ENCODE measurements at places on chromosomes 7 and 10.

GRCh38 chr10:72946963-72947362 lies 7.6 kb downstream of the PLA2G12B start:
- DNase-seq = no peak

DNA sequence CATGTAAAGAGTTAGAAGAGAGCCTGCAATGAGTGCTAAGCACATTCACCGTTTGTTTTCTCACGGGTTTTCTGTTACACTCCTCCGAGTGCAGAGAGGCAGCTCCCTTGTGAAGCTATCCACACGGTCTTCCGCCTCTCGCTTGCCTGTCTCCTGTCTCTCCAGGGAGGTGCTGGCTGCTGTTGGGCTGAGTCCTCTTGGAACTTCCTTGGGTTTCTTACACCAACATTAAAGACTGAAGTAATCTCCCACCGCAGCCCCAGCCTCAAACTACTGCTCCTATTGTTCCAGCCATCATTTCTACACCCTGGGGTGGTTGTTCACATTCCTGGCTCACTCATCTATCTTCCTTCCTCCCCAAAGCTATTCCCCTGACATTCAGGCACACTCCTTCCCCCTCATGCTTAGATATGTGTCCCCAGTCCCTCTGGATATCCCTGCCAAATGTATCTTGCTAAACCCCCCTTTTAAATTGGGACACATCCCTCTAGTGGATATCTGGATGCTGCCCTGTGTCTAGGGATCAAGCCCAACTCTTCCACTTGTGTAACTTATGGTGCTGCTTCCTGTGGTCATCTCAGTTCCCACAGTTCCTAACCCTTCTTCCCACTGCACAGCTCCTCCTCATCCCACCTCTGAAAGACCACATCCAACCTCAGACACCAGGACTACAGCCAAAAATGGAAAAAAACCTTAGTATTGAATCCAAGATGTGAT lies 14.1 kb downstream of the ESYT2 start:
- DNase-seq = no peak

- DNase-seq = no peak
Observed at GRCh38 chr7:43847496-43847895, 21.8 kb downstream of the MRPS24 start.

DNA sequence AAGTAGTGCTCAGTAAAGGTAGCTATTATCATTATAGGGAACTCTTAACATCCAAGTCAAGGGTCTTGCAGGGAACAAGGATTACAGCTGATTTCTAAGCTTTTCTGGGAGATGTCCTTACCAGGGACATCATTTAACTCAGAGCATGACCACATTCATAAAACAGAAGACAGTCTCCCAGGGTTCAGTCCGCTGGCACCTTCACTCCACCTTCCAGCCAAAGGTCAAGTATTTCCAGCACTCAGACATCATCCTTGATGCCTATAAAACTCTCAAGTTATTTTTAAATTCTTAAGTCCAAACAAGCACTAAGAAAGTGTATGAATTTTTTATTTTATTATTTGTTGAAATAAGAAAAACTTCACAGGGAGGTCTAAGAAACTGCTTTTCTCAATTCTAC lies 119.7 kb upstream of the KMT2E start:
- no peak for DNase-seq

DNA sequence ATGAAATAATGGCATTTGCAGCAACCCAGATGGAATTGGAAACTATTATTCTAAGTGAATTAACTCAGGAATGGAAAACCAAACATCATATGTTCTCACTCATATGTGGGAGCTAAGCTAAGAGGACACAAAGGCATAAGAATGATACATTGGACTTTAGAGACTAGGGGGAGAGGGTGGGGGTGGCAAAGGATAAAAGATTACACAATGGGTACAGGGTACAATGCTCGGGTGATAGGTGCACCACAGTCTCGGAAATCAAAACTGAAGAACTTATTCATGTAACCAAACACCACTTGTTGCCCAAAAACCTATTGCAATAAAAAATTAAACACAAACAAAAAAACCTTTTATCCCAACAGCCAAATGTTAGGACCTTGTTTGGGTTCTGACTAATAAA lies 17.8 kb downstream of the AGMO start:
- no peak for DNase-seq

DNA sequence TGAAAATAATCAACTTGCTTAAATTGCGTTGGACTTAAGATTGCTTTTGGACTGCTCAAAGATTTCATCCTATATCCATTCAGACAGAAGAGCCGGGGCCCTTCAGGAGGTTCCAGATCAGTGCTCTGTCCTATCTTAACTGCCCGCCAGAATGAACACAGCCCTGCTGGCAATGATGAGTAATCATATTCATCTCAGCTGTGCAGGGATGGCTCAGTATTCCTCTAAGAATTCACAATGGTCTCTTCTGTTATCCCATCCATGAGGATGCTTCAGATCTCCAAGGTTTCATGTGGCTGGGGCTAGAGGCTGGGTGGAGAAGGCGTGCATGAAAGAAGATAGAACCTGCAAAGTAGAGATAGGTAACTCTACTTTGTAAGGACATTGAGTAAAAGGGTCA lies 80.0 kb upstream of the NPVF start:
- no peak for DNase-seq

DNA sequence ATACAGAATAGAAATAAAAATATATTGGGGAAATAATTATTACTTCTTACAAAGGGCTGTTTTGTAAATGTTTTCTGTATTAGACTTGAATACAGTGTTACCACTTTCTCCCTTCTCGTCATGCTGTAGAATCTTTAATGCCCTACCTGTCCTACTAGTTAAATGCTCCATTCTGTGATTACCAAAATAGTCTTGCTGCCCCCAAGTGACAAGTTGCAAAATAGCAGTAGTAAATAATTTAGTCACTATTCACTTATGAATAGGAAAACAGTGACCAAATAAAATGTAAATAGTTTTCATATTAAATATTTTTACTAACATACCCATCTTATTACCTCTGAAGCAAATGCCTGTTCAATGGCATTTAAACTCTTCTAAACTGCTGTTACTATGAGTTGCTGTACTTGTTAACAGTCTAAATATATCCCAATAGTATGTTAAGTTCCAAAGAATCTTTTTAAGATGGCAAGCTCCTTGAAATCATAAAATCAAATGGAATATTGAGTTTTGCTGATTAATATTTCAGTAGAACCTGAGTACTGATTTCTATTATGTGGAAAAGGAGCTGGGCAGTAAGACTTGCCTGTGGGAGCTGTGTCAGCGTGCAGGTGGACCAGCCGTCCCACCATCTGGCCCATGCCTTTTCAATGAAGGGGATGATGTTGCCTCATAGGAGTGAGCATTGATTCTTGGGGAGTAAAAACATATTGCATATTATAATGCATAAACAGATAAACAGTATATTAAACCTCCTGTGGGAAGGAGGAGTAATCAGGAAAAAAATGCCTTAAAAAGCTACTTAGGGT lies 18.1 kb upstream of the OIT3 start:
- DNase-seq = no peak

GRCh38 chr7:85033263-85033662 lies 153.6 kb downstream of the SEMA3D start:
- DNase-seq = no peak

DNA sequence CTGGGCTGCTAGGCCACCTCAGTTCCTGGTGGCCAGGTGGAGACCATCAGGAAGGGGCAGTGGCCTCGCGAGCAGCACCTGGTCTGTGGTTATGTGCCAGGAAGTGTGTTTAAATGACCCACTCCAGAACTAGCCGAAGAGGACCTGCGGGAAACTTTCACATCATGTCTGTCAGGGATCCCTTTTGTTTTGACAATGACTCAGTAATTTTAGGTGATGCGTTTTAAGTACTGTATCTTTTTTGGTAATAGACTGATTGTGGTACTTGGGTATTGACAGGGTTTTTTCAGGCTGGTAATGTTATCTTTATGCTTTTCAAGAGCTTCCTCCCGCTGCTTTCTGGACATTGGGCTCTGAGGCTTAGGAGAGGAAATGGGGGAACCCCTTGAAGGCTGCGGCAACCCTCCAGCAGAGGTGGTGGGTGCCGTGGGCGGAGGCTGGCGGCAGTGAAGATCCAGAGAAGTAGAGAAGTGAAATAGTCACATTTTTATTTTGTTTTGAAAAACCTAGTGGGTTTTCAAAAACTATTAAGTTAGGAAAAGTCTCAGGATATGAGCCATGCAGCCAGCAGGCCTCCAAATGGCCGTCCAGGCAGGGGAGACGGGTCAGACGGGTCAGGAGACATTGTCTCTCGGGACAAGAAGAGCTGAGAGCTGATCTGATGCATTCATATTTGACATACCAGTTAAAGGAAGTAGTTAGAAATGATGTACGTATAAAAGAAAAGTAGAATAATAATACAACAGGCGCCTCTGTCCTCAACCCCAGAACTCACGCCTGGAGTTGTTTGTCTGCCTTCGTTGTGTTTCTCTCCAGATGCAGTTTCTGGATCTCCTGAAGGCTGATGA lies 27.7 kb downstream of the PPP2R2D start:
- no peak for DNase-seq

DNA sequence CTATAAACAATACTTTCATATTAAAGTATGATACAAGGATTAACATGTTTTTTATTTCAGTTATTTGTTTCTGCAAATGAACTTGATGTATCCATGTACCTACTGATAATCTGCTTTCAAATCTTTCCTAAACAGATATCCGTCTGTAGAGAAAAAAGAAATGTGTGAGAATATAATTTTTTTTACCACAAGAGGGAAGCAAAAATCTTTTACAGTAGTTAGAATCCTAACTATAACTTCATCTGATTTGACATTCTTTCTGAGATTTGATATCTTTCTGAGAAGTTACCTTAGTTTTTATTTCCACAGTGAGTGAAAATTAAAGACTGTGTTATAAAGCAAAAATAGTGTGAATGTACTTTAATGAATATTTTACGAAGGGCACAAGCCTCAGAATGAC lies 203.9 kb upstream of the PCLO start:
- no peak for DNase-seq

- DNase-seq = peak; percentile 54
Observed at GRCh38 chr7:2958416-2959102, 85.1 kb downstream of the CARD11 start.

- no peak for DNase-seq
Observed at GRCh38 chr7:128405471-128406313, 4.1 kb downstream of the IMPDH1 start.

- no peak for DNase-seq
Observed at GRCh38 chr10:71776481-71776925, 3.2 kb upstream of the VSIR start.

DNA sequence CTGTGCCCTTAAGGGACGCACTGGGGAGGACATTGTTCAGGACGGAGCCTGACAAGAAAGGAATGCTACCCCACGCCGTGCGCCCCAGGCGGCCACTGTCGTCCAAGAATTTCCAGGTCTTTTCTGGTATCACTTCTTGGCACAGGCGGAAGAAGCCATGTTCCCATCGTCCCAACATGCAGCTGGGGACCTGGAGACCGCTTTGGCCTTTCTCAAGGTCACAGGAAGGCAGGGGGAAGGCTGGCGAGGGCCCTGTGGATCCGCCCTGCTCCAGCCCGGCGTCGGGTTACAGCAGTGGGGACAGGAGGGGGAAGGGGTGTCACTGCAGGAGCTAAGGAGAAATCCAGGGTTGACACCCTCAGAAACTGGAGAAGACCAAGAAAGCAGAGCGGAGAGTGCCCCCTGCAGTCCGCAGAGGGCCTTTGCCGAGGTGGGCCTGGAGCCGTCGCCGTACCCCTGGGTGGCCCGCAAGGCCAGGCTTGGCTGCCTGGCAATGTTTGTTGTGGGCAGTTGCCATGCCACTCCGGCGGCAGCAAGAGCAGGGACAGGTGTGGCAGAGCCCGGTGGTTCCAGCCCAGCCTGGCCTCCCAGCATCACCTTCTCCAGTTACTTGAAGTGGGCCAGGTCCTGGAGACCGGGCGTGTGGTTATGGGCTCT lies 104.1 kb downstream of the LHPP start:
- DNase-seq = no peak

GRCh38 chr10:126734015-126734414 lies 63.5 kb upstream of the C10orf90 start:
- DNase-seq = no peak
